ENCODE measurements at places on chromosomes 3 and 15.

DNA sequence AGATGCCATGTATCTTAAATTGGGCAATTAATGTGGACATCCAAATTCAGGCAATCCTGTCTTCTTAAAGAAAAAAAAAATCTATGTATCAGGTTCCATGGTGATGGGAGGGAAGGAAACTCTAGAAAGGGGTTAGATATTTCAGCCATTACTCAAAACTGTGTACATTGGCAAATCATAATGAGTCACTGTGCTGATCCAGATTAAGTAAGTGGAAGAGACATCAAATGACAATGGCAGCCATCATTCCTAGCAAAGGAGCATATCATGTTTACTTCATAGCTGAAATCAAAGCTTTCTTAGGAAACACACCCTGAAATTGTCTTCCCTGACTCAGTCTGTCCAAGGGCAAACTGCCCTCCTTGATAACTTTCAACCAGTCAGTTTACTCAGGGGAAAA is 713.3 kb upstream of the GBE1 start:
- peak; percentile 81 for DNase-seq

DNA sequence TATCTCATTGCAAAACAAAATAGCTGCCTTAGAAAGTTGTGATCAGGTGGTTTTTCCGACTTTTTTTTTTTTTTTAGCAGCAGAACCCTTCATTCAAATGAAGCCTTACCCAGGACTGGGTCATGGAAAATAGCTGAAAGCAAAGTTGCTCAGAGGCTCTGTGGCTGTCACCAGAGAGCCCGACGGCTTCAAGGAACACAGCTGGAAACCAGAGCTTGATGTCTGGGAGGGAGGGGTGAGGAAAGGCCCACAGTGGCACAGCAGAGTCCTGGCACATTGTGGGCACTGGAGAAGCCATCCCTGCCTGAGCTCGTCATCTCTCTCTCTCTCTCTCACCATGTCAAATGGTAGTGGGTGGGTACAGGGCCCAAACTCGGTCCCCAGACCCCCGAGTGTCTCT is 77.5 kb downstream of the RPN1 start:
- DNase-seq = no peak

GRCh38 chr3:14508966-14509795 is 31.0 kb downstream of the GRIP2 start:
- no peak for DNase-seq

GRCh38 chr3:153399636-153400035 is 237.6 kb downstream of the RAP2B start:
- no peak for DNase-seq

GRCh38 chr3:12513694-12514446 is 29.6 kb downstream of the TSEN2 start:
- no peak for DNase-seq

Measured in HS-27A (cell line).